ENCODE measurements at places on chromosomes 6 and 20. TPM values are rescaled to one million over a fixed set of nuclear protein-coding genes. Genes with fewer than 3 reads are reported as not detected.

GRCh38 chr6:42066156-42066675 lies 15.9 kb downstream of the TAF8 start:
- no peak overlapping the region for H3K4me3 ChIP-seq
- DNase-seq = no peak
- H3K4me1 ChIP-seq = no peaks in the 10 kb centered on the region

DNA sequence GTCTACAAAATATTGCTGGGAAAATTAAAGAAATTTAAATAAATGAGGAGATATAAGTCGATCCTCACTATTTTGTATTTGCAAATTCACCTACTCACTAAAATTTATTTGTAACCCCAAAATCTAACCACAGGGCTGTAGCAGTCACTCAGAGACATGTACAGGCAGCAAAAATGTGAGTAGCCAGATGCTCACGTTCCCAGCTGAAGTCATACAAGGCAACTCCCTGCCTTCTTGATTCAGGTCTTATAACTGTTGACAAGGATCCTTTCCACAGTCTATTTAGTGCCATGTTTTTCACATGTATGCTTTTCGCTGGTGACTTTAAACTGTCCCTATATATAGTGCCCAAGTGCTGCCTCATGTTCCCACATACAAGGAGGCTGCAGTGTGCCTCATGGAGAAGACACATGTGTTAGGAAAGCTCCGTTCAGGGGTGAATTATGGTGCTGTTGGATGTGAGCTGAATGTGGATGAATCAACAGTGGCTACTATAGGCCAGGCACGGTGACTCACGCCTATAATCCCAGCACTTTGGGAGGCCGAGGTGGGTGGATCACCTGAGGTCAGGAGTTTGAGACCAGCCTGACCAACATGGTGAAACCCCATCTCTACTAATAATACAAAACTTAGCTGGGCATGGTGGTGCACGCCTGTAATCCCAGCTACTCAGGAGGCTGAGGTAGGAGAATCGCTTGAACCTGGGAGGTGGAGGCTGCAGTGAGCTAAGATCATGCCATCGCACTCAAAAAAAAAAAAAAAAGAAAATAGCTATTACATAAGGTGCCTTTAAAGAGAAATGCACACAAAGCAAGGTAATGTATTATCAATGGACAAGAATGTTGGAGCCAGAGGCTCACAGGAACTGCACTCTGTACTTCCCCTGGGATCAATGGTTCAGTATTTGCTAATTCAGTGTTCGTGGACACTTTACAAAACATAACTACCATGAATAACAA lies 55.3 kb downstream of the STK35 start:
- H3K27me3 ChIP-seq = no peaks in the 10 kb centered on the region
- no peak overlapping the region for H3K27ac ChIP-seq
- H3K4me3 ChIP-seq = no peak overlapping the region
- H3K4me1 ChIP-seq = no peaks in the 10 kb centered on the region

- H3K27ac ChIP-seq = no peak overlapping the region
- no peak for DNase-seq
- no peaks in the 10 kb centered on the region for H3K27me3 ChIP-seq
- H3K4me3 ChIP-seq = no peak overlapping the region
Observed at GRCh38 chr6:132413499-132413802, 12.2 kb upstream of the MOXD1 start.

- H3K27ac ChIP-seq = no peak overlapping the region
- no peak for DNase-seq
- no peak overlapping the region for H3K4me3 ChIP-seq
- no peaks in the 10 kb centered on the region for H3K27me3 ChIP-seq
- no peaks in the 10 kb centered on the region for H3K36me3 ChIP-seq
- no peaks in the 10 kb centered on the region for H3K4me1 ChIP-seq
Observed at GRCh38 chr6:139927742-139928305, 553.4 kb upstream of the CITED2 start.

GRCh38 chr20:50561379-50562078 lies 51.3 kb downstream of the PTPN1 start:
- no peaks in the 10 kb centered on the region for H3K36me3 ChIP-seq
- peak overlapping the region; percentile 86 for H3K27ac ChIP-seq
- no peaks in the 10 kb centered on the region for H3K4me1 ChIP-seq
- no peak overlapping the region for H3K4me3 ChIP-seq
- H3K27me3 ChIP-seq = no peaks in the 10 kb centered on the region

GNMT gene
- total RNA-seq = not detected

DNA sequence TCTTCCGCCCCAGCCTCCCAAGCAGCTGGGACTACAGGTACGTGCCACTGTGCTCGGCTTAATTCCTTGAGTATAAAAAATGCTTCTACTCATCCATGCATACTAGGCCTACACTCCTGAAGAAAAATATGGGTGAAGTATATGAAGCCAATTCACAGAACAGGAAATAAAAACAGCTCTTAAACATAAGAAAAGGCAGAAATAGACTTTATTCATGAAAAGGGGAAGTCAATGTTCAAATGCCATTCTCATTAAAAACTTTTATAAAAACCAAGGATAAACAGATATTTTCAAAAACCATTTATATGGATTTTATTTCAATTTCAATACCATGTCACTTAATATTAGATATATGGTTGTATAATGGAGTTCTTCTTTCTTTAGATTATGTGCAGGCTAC lies 18.3 kb downstream of the SERPINB9 start:
- no peaks in the 10 kb centered on the region for H3K36me3 ChIP-seq
- no peaks in the 10 kb centered on the region for H3K27me3 ChIP-seq
- no peaks in the 10 kb centered on the region for H3K4me1 ChIP-seq
- DNase-seq = no peak
- H3K27ac ChIP-seq = no peak overlapping the region
- H3K4me3 ChIP-seq = no peak overlapping the region

- no peaks in the 10 kb centered on the region for H3K36me3 ChIP-seq
- no peaks in the 10 kb centered on the region for H3K4me1 ChIP-seq
- H3K4me3 ChIP-seq = no peak overlapping the region
- H3K27ac ChIP-seq = no peak overlapping the region
Observed at GRCh38 chr6:125534430-125535263, 214.8 kb upstream of the HEY2 start.

DNA sequence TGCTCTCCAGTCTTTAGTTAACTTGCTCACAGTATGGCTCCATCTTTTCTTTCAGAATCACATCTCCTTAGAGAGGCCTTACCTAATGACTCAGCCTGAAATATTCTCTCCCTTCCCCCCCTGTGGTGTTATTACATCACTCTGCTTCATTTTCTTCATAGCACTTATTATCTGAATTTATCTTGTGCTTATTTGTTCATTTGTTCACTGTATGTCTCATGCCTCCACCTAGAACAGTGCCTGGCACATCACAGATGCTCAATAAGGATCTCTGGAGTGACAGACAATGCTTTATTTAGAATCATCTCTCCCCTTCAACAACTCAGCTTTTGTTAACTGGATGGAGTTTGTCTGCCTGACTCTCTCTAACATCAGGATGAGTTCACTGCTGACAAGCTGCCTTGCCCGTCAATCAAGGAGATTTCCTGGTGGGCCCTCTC lies 96.6 kb upstream of the MAN1A1 start:
- H3K4me3 ChIP-seq = no peak overlapping the region
- peak overlapping the region; percentile 25 for H3K27ac ChIP-seq
- no peaks in the 10 kb centered on the region for H3K36me3 ChIP-seq
- H3K4me1 ChIP-seq = no peaks in the 10 kb centered on the region
- H3K27me3 ChIP-seq = no peaks in the 10 kb centered on the region

DNA sequence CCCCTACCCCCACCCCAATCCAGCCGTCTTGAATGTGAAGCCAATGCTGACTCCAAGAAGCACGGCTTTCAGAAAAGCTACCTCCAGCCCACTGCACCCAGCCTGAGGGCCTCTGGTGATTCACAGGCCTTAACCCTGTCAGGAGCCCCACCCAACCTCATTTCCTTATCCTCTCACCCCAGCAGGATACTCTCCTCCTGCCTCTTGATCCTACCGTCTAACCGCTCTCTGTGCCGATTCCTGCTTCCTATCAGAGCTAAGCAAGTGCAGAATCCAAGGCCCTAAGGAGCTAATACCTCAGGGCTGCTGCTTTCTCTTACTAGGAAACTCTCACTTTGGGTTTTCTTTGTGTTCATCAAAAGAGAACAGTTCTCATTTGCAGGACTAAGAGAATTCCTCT lies 47.2 kb downstream of the TRERF1 start:
- peak; percentile 22 for DNase-seq
- peak overlapping the region; percentile 44 for H3K27ac ChIP-seq
- H3K4me1 ChIP-seq = no peaks in the 10 kb centered on the region
- H3K36me3 ChIP-seq = no peaks in the 10 kb centered on the region

GRCh38 chr6:159972506-159973268 lies 3.8 kb downstream of the IGF2R start:
- no peaks in the 10 kb centered on the region for H3K27me3 ChIP-seq
- no peak overlapping the region for H3K4me3 ChIP-seq
- no peak for DNase-seq
- peak overlapping the region; percentile 3 for H3K27ac ChIP-seq
- no peaks in the 10 kb centered on the region for H3K36me3 ChIP-seq

DNA sequence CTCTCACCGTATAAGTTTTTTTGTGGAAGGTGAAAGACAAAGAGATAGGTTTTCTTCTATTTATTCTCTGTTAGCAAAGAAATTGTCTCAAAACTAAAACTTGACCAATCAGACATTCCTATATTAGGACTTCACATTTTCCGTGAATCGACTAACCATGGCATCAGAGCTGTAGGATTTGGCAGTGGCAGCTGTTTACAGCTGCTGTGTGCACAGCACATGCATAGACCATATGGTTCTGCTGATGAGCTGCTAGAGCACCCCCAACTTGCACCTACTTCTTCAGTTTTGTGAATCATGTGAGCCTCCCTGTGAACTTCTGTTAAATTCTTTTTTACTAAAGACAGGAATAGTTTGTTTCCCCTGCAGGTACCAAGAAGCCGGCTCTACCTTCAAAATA lies 157.9 kb downstream of the RFX6 start:
- no peaks in the 10 kb centered on the region for H3K27me3 ChIP-seq
- no peak overlapping the region for H3K4me3 ChIP-seq
- no peaks in the 10 kb centered on the region for H3K4me1 ChIP-seq
- DNase-seq = no peak

SCRT2 gene
- not detected for total RNA-seq

SPATA25 gene
- 2.6 TPM for total RNA-seq

DNA sequence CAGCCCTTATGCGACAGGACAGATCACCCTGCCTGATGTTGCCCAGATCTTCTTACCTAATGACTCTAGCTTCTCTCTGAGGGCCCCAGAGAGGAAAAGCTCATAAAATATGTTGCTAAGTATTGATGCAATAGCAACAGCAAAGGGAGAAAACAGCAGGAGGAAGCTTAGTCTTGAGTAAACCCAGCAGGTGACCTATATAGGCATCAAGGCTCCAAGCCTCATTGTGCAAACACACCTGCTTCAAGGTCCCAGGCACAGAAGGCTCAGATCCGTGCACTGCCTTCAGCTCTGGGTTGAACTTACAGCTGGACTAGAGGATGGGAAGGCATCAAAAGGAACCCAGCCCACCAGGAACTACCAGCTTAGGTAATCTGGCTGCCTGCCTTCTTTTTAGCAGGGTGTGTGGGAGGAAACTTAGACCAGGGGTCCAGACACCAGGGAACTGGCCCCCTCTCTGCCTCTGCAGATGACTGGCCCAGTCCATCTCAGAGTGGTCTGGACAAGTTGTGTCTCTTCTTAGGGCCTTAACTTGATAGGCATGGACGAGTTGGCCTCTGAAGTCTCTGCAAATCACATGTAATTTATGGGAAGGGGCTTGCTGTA lies 34.4 kb downstream of the TGM3 start:
- H3K36me3 ChIP-seq = no peaks in the 10 kb centered on the region
- DNase-seq = no peak
- no peaks in the 10 kb centered on the region for H3K4me1 ChIP-seq
- no peak overlapping the region for H3K4me3 ChIP-seq
- no peaks in the 10 kb centered on the region for H3K27me3 ChIP-seq

DNA sequence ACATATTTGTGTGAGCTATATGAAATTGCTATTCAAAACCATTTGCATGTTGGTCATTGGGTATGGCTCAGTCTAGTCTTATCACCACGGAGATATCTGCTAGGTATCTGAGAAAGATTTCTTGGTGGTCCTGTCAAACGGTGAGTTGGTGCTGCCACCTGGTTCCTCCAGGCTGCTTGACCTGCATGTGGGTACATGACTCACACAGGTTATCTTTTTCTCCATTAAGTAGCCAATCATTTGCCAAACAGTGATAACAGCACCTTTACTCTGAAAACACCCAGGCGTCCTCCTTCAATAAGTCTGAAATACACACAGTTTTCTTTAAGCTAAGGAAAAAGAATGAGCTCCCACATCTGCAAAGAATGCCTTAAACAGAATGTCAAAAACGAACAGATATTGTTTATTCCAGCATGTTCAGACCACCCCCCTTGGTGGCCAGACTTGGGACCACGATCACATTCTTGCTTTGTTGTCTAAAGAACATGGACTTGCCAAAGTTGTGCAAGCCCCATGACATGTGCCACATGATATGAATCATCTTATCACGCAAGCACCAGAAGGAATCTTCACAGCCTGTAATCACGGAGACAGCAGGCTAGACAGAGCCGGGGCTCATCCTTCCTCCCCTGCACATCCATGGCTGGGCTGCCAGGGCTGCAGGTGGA lies 200.7 kb upstream of the THBS2 start:
- no peak overlapping the region for H3K4me3 ChIP-seq
- H3K4me1 ChIP-seq = no peaks in the 10 kb centered on the region
- peak; percentile 83 for DNase-seq
- H3K27ac ChIP-seq = peak overlapping the region; percentile 93

GRCh38 chr6:141598487-141598886 lies 534.2 kb upstream of the GJE1 start:
- H3K27me3 ChIP-seq = no peaks in the 10 kb centered on the region
- DNase-seq = no peak
- H3K27ac ChIP-seq = no peak overlapping the region
- H3K4me1 ChIP-seq = no peaks in the 10 kb centered on the region

GRCh38 chr6:40733770-40734396 lies 146.7 kb upstream of the LRFN2 start:
- no peaks in the 10 kb centered on the region for H3K4me1 ChIP-seq
- no peak for DNase-seq
- no peak overlapping the region for H3K4me3 ChIP-seq
- no peaks in the 10 kb centered on the region for H3K27me3 ChIP-seq

BPI gene
- 0.27 TPM for total RNA-seq

- H3K4me1 ChIP-seq = no peaks in the 10 kb centered on the region
- H3K27ac ChIP-seq = no peak overlapping the region
- no peaks in the 10 kb centered on the region for H3K27me3 ChIP-seq
- no peaks in the 10 kb centered on the region for H3K36me3 ChIP-seq
- no peak overlapping the region for H3K4me3 ChIP-seq
- no peak for DNase-seq
Observed at GRCh38 chr20:41408986-41409385, 42.4 kb upstream of the EMILIN3 start.

DNA sequence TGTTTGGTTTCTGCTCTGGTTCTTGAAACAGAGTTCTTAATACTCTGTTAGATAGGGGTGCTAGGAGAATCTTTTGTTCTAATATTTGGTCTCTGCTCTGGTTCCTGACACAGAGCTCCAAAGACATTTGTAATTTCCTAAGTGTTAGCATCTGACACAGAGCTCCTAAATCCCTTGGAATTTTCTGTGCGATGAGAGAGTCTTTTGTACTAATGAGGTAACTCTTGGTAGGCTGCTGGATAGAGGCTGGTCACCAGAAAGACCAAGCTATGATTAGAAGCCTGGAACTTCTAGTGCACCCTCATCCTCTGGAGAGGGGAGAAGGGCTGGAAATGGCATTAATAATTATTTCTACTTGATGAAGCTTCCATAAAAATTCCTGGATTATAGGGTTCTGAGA lies 7.7 kb upstream of the CD109 start:
- no peak overlapping the region for H3K4me3 ChIP-seq
- no peaks in the 10 kb centered on the region for H3K4me1 ChIP-seq
- no peak for DNase-seq
- H3K36me3 ChIP-seq = no peaks in the 10 kb centered on the region
- no peaks in the 10 kb centered on the region for H3K27me3 ChIP-seq
- no peak overlapping the region for H3K27ac ChIP-seq

All from uterus (tissue), 4 donors.